ENCODE measurements at places on chromosomes 12 and 14.

DNA sequence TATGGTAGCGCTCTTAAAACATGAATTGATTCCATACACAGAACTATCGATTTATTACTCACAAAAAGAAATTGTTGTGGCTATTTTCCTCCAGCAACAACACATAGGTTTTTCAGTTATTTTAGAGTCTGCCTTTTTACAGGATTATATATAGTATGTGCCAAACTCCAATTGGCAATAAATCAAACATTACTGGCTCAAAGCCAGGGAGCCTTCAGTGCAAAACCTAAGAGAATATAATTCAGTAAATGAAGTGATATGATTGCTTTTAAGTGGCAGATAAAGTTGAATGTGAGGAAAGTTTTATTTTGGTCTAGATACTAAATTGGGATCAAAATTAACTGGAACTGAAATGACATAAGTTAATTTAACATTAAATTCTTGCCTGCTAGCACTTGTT, 234.8 kb downstream of the PIK3C2G start:
- no peak for DNase-seq

GRCh38 chr12:126268222-126268621, 1203.0 kb downstream of the AACS start:
- DNase-seq: no peak

DNA sequence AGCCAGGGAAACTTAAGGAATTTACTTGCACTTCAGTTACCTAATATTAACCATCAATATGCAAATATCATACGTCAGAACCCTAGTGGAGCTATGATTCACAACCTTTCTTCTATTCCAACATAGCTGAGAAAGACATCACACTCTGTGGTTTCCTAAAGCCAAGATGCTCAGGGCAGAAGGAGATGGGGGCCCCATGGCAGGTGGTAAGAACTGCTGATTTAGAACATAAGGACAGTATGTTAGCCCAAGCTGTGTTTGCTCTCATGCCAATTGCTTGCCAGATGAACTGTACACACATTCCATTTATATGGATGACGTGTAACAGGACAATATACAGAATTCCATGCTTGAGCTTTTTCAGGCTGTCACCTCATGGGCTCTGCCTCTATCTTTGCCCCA, 34.6 kb downstream of the HECTD4 start:
- DNase-seq: no peak

GRCh38 chr12:5514545-5514944, 82.6 kb downstream of the NTF3 start:
- peak; percentile 13 for DNase-seq

- DNase-seq: no peak
Observed at GRCh38 chr12:126534495-126534894, 1469.3 kb downstream of the AACS start.

DNA sequence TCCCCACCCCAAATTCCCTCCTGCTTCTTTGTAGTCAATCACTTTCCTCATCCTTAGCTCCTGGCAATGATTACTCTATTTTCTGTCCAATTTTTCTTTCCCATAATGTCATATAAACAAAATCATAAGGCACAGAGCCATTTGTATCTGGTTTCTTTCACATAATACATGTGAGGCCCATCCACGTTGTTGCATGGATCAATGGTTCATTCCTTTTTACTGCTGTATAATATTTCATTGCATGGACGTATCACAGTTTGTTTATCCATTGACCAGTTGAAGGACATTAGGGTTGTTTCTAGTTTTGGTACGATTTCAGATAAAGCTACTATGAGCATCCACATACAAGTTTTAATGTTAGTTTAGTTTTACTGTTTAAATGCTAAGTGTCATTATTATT, 13.7 kb upstream of the MED13L start:
- DNase-seq: no peak

GRCh38 chr14:82359201-82359600, 825.5 kb upstream of the SEL1L start:
- DNase-seq: no peak

- DNase-seq: no peak
Observed at GRCh38 chr14:103315351-103315911, 18.6 kb upstream of the EIF5 start.

GRCh38 chr14:45065956-45066355, 18.0 kb upstream of the PRPF39 start:
- no peak for DNase-seq

DNA sequence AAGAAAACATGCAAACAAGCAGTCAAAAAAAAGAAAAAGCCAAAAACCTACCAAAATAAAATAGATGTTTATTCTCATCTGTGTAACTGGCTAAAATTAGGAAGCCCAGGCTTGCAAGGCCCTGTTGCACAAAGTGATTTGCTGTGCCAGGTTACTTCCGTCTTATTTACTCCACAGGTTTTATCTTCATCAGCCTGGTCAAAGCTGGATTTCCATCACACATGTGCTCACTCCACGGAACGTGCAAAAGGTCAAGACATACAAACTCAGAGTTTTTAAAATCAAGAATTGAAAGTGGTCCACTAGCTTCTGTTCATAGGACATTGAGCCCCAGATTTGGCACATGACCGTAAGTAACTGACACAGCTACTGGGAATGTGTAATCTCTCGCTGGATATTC, 14.8 kb downstream of the KCNJ8 start:
- no peak for DNase-seq

GRCh38 chr14:54291491-54292191, 105.2 kb upstream of the CDKN3 start:
- no peak for DNase-seq

DNA sequence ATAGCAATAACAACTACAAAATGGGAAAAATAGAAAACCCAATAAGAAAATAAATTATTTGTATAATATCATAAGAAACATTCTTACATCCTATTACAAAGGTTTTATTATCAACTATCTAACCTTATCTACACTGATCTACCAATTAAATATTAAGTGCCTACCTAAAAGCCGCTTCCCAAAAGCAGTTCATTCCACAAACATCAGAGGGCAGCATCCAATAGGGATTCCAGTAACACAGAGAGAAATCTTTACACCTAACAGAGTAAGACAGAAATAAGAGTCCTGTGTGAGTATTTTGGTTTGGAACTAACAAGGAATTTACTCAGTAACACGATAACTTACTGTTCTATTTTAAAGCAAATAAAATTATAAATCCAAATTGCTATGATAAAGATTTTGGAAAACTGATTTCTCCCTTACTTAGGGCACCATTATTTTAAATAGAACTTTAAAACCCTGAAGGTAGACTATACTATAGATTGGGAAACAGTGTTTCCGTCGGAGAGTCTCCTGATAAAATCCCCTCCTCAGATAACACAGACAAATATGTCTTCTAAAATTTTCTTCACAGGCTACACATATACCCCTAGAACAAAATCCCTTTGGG, 15.0 kb downstream of the GXYLT1 start:
- no peak for DNase-seq

GRCh38 chr12:78580296-78580695, 284.3 kb upstream of the SYT1 start:
- no peak for DNase-seq

GRCh38 chr12:52139579-52140062, 52.2 kb downstream of the KRT80 start:
- DNase-seq: no peak

DNA sequence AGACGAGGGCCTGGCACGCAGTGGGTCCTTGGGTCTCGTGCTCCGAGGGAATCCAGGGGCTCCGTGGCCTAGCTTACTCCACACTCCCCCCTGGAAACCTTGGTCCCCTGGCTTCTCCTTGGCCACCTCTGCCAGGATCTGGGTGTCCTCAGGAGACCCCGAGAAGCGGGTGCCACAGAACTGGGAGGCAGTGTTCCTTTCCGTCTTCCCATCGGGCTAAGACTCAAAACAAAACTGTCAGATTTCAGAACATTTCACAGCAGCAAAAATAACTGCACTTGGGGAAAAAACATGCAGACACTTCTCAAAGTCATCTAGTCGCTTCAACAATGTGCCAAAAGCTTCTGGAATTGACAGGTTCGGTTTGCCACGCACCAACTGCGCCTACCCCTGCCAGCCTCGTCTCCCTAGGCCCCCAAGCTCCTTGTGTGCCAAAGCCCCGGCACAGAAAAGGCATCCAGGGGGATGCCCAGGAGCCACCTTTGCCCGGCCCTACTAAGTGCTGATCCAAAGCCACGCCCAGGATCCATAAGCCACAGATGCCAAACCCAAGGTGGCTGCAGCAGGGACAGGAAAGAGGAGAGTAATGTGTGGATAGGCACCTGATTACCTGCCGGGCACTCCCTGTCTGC, 58.4 kb upstream of the DIO3 start:
- no peak for DNase-seq

DNA sequence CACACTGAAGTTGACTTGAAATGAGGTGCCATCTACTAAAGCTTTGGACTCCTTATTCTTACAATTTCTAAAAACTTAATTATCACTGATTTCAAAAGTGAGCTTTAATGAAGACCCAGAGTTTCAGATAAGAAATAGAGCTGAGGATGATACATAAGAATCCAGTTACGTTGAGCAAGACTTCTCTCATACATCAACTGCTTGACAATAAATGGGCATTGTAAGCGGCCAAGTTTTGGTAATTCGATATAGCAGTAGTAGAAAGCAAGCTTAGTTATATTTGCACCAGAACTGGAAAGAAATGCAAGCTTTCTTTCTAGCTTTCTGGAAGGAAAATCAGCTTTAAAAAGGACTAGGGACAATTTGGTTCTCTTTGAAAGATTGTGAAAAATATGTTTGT, 1359.6 kb downstream of the FSCB start:
- DNase-seq: no peak

- DNase-seq: no peak
Observed at GRCh38 chr14:92704036-92704804, 44.2 kb downstream of the LGMN start.

- DNase-seq: no peak
Observed at GRCh38 chr12:58563621-58564020, 356.7 kb downstream of the LRIG3 start.

GRCh38 chr12:1282670-1283315, 291.8 kb downstream of the ERC1 start:
- DNase-seq: no peak

DNA sequence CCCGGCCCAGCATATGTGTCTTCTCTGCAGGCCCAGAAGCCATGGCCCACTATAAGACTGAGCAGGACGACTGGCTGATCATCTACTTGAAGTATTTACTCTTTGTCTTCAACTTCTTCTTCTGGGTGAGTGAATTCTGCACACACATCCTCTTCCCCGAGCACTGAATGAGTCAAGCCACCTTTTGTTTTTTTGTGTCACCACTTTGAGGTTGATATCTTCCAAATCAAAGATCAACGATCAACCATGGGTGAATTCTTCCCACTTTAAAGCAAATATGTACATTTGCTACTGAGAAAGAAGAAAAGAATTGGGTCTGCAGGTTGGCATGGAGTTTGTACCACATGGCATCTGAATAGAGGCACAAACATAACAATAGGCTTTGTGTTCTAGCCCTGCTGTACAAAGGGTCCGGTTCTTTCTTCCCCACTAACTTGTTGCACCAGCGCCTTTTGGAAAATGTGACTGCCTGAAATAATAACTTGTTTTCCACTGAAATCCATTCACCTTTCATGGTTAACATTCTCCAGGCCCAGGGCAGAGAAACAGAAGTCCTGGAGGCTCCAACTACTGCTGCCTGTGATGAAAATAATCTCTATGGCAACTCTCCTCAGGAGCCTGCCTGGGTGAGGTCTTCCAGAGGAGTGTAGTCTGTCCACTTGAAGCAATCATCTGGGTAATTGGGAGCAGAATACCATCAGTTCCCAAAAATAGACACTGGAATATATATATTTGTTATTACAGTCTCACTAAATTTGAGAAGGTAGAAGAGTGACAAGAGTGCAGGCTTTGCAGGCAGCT, 27.6 kb downstream of the TSPAN11 start:
- no peak for DNase-seq

DNA sequence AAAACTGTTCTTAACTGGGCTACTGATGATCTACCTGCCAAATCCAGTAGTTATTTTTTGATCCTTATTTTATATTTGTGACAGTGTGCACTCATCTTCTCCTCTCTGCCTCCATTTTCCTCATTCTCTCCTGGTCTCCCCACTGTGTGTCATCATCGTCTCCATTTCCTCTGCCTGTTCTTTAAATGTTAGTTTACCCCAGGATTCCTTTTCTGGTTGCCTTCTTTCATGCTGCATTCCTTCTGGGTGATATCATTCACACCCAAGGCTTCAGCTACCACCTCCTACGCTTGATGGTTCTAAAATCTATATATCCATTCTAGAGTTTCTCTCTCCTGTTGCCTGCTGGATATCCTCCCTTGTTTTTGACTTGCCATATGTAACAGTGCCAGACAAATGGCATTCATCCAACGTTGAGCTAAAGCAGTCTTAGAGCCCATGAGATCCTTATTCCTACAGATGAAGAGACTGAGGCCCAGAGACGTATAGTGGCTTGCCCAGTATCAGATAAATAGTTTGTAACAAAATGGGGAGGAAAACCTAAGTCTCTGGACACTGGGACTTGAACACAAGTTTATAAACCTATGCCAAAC, 109.5 kb downstream of the DIP2B start:
- no peak for DNase-seq

Data from mesothelial cell of epicardium (in vitro differentiated cells).